ENCODE measurements at places on chromosomes 2 and 18.

DNA sequence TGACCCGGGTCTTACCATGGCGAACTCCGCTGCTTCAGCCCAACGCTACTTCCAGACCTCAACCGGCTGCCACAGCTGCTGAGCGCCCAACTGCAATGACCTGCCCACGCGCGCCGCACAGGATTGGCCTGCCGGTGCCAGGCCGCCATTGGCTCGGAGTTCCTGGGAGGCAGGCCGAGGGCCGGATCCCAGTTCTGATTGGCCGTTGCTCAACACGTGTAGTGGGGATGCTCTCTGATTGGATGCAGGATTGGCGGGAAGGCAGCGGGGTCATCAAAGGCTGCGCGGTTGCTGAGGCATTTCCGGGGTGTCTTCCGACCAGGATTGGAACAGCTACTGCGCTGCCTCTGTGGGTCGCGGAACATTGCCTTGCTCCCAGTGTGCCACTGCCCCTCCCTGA is at the start of gene TUBA3E:
Gene TUBA3E (minus strand): TSS at position 97 of the 400 bp plus-strand sequence. CDS start 79 bp downstream, at position 18.
- no peak for DNase-seq

DNA sequence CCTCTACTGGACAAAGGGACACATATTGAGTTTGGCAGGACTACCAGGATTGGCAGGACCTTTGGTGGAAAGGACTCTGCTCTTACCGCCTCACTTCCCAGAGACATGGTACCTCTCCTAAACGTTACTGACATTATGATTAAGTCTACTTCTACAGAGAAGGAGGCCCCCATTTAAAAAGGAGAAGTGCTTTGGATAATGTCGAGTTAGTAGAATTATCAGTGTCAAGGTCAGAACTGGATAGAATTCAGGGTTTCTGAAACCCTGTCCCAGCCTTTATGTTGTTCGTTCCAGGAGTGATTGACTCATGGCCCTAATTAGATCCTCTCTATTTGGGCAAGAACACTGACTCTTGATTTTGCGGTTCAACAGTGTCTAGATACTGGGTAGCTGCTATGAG is 45.8 kb downstream of the LRRTM1 start:
- no peak for DNase-seq

DNA sequence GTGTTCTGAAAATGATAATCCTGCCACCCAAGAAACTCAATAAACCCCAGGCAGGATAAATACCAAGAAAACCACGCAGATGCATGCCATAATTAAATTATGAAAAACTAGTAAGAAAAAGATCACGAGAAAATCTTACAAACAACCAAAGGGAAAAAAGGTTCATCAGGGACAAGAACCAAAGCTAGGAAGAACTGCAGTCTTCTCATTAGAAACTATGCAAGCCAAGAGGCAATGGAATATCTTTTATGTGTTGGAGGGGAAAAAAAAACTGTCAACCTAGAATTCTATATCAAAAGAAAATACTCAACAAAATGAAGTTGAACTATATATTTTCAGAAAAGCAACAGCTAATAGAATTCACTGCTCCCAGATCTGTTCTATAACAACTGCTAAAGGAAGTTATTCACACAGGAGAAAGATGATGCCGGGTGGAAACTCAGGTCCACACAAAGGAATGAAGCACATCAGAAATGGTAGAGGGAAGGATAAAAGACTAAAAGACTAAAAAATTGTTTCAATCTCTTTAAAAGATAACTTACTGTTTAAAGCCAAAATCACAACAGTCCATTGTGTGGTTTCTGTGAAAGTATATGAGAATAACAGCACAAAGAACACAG is 55.0 kb downstream of the NDUFA10 start:
- DNase-seq, result no peak

DNA sequence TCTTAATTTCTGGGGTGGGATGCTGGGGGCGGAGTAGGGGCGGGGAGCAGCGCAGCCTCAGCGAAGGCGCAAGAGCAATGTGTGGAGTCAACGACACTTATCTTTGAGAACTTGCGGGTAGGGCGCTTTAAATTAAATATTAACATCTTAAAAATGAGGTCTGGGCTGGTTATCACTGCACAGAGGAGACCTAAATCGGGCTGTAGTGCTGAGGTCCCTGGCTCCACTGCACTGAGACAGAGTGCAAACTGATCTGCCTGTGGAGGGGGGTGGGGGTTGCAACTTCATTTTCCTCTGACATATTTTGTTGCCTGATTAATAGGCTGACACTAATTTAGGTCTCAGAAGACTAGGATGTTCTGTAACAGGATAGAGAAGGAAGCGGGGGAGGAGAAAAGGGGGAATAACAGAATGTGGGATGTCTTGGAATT is 253.0 kb upstream of the FANCL start:
- no peak for DNase-seq

- DNase-seq, result no peak
These were observed 593 bp upstream of the SDC1 start for GRCh38 chr2:20225294-20226151.

DNA sequence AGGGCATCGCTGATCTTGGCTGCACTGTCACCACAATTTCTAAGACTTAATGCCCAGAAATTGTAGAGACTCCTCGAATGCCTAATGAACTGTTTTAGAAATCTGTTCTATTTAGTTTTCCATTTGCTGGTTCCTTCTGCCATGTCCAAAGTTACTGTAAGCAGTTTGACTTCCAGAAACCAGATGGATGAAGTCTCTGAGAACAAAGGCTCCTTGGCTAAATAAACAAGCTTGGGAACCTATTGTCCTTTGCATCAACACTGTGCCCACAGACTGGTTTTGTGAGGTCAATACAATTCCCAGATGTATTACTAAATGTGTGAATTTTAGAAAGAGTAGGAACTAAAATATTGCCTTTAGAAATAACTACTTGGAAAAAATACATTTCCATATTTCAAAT is 600.2 kb downstream of the NYAP2 start:
- no peak for DNase-seq

- no peak for DNase-seq
These were observed 105.9 kb downstream of the SRBD1 start for GRCh38 chr2:45505138-45505537.

GRCh38 chr2:97961534-97961933 is 34.2 kb downstream of the TMEM131 start:
- DNase-seq, result no peak

GRCh38 chr2:96239745-96240264 is 26.0 kb downstream of the TMEM127 start:
- no peak for DNase-seq

DNA sequence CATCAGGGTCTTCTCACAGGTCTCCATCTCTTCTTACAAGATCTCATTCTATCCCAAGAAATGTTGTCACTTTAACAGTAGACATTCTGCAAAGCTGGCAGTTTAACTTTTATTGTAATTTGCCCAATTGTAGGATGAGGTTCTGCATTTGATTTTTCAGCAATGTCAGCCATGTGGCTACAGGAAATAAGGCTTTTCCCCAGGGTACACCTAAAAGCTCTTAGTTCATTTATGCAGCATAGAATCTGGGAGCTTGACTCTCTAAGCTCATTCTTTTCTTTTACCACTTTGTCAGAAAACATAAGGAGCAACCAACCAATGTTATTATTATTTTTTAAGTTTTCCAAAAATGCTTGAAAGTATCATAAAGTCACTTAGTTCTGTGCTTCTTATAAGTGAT is 123.4 kb downstream of the CALCRL start:
- no peak for DNase-seq

DNA sequence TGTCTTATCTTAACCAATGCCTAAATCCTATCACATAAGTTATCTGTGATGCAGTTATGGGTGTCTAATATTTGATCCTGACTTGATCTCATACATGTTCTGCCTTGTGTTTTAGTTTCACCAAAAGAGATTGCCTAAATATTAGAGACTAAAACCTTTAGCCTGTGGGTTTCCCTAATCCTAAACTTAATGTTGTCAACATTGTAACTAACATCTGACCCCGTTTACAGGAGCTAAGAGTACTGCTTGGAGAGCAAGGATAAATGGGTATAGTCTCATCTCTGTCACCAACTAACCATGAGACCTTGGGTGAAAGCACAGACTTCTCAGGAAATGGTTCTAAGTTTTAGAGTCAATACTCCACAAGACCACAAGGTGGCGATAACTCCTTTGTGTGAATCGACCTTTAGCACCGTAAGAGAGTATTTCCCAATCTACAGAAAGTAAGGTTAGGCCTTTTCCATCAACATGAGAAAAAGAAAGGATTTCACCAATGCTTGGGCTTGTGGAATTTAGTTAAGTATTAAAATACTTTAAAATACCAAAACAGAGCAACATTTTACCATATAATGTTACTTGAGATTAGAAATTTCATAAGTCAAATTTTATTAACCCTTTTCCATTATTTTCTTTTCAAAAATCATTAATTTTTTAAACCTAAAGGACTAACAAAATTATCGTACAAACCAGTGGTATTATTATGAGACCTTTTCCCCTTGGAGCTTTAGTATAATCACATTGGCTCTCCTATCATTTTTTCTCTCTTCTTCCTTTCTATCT is 60.5 kb downstream of the G6PC2 start:
- DNase-seq, result no peak

GRCh38 chr2:208031608-208032019 is 6.3 kb upstream of the PLEKHM3 start:
- no peak for DNase-seq

GRCh38 chr2:48440103-48440390 is 89.9 kb upstream of the STON1 start:
- DNase-seq, result no peak

DNA sequence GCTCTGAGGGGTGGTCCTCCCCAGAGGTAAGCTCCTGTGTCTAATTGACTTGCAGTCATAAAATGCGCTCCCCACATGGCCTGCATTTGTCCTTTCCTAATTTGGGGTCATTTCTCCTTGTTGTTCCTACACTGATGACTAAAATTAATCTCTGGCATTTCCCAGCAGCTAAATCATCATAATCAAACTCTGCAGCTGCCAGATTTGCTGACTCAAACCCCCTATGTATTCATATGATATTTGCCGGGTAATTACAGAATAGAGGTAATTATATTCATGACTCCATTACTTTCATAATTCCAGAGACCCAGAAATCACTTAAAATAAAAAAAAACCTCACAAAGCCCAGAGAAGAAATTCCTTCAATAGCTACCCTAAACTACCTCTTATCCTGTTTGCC is 331.4 kb upstream of the KLHL29 start:
- DNase-seq, result no peak

- no peak for DNase-seq
These were observed 28.8 kb downstream of the CUL3 start for GRCh38 chr2:224556381-224556780.

GRCh38 chr2:54073796-54074195 is 41.6 kb upstream of the ACYP2 start:
- DNase-seq, result no peak

GRCh38 chr2:168243061-168243460 is 4.3 kb downstream of the STK39 start:
- no peak for DNase-seq

Measured in CD4-positive, alpha-beta T cell treated with Interferon gamma for 1 hour (primary cell).